ENCODE measurements at places on chromosomes 2 and 18. TPM values are rescaled to one million over a fixed set of nuclear protein-coding genes. Genes with fewer than 3 reads are reported as not detected.

GRCh38 chr2:139438478-139438877, 658.3 kb upstream of the NXPH2 start:
- no peaks in the 10 kb centered on the region for H3K36me3 ChIP-seq
- DNase-seq, result no peak
- no peaks in the 10 kb centered on the region for H3K27me3 ChIP-seq
- no peaks in the 10 kb centered on the region for H3K4me1 ChIP-seq
- no peak overlapping the region for H3K27ac ChIP-seq

DNA sequence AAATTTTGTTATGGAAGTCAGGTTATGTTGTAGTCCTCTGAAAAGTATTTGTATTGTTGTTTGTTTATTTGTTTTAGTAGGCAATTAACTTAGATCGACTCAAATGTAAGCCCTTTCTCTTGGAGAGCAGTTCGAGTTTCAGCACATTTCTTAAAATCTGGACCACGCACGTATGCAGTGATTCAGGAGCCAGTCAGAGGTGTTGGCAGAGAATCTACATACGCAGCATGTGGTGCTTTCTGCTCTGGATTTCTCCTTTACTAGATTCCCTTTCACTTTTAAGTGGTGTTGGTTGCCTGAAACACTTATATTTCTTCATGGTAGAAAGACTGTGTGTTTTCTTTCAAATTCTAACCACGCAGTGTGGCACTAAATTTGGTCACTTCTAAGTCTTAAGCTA, 773.9 kb upstream of the LRATD1 start:
- H3K4me1 ChIP-seq, result no peaks in the 10 kb centered on the region
- H3K27me3 ChIP-seq, result no peaks in the 10 kb centered on the region
- H3K36me3 ChIP-seq, result no peaks in the 10 kb centered on the region
- H3K4me3 ChIP-seq, result no peak overlapping the region

DNA sequence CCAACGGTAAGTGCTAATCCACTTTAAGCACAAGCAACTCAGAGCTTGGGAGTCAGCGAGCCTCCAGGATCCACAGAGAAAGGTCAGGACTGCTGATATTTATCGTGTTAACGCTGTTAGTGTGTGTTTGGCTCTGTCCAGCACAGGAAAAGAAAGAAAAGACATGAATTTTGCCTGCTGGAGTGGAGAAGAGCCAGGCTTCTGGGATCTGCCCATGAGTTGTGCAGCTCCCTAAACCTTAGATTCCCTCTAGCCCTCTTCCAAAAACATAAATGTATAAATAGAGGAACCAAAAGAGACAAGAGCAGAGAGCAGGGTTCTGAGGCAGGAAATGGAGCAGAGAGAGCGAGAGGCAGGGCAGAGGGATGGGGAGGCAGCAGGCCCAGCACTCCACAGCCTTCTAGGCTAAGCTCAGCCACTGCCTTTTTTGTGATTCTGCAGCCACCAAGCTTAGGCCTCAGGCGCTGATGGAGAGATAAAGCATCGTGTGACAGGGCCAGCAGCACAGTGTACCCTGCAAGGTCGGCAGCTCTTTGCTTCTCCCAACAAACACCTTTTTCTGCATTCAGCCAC, 14.5 kb upstream of the MAT2A start:
- DNase-seq, result no peak
- no peaks in the 10 kb centered on the region for H3K27me3 ChIP-seq
- peaks cover 26% of the 10 kb centered on the region for H3K4me1 ChIP-seq
- peak overlapping the region; percentile 81 for H3K27ac ChIP-seq
- no peak overlapping the region for H3K4me3 ChIP-seq

- peaks cover 10% of the 10 kb centered on the region for H3K4me1 ChIP-seq
- H3K36me3 ChIP-seq, result no peaks in the 10 kb centered on the region
- H3K4me3 ChIP-seq, result no peak overlapping the region
- H3K27me3 ChIP-seq, result no peaks in the 10 kb centered on the region
- no peak for DNase-seq
Measured at GRCh38 chr2:102880731-102881130, 118.9 kb downstream of the TMEM182 start.

DNA sequence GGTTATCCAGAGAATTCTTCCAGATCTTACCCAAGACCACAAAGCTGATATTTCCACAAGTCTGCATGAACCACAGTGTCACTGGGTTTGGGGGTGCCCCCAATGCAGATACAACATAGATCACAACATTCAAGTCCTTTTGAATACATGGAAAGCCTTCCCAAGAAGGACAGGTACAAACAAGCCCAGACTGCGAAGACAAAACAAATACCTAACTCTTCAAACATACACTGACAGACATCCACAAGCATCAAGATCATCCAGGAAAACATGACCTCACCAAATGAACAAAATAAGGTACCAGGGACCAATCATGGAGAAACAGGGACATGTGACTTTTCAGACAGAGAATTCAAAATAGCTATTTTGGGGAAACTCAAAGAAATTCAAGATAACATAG, 93.1 kb downstream of the MDH1 start:
- no peak overlapping the region for H3K4me3 ChIP-seq
- no peaks in the 10 kb centered on the region for H3K27me3 ChIP-seq
- H3K4me1 ChIP-seq, result peaks cover 13% of the 10 kb centered on the region
- no peaks in the 10 kb centered on the region for H3K36me3 ChIP-seq

DNA sequence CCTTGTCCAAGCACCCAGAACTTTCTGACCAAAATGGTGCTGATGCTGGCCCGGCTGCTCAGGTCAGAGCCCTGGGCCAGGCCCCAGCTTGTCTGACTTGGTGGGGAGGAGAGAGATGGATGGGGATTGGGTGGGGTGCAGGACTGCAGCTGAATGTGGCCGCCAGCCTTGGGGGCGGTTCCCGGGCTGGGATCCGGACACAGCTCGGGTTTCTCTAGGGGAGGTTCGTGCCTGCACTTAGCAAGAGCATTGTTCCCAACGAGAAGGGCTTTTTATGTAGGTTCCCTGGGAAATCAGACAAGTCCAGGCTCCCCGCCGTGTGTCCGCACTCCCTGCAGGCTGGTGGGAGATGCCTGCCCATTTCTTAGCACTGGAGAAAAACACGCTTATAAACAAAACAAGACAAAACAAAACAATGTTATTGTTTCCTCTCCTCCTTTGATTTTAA, 50.5 kb upstream of the HS6ST1 start:
- no peak overlapping the region for H3K27ac ChIP-seq
- DNase-seq, result no peak
- no peaks in the 10 kb centered on the region for H3K36me3 ChIP-seq
- no peak overlapping the region for H3K4me3 ChIP-seq
- no peaks in the 10 kb centered on the region for H3K4me1 ChIP-seq

- H3K4me1 ChIP-seq, result peaks cover 53% of the 10 kb centered on the region
- peak overlapping the region; percentile 95 for H3K27ac ChIP-seq
- H3K27me3 ChIP-seq, result no peaks in the 10 kb centered on the region
- peak; percentile 81 for DNase-seq
Measured at GRCh38 chr2:241272303-241273209, 42.9 kb downstream of the HDLBP start.

GRCh38 chr18:10681581-10682367, 155.9 kb downstream of the NAPG start:
- peaks cover 10% of the 10 kb centered on the region for H3K27me3 ChIP-seq
- no peaks in the 10 kb centered on the region for H3K4me1 ChIP-seq
- no peak overlapping the region for H3K4me3 ChIP-seq
- no peak for DNase-seq
- no peak overlapping the region for H3K27ac ChIP-seq
- no peaks in the 10 kb centered on the region for H3K36me3 ChIP-seq

- no peaks in the 10 kb centered on the region for H3K36me3 ChIP-seq
- no peak overlapping the region for H3K27ac ChIP-seq
- H3K27me3 ChIP-seq, result peaks cover 46% of the 10 kb centered on the region
- no peak overlapping the region for H3K4me3 ChIP-seq
Measured at GRCh38 chr2:2646433-2647051, 315.5 kb upstream of the MYT1L start.

- H3K36me3 ChIP-seq, result no peaks in the 10 kb centered on the region
- H3K4me1 ChIP-seq, result no peaks in the 10 kb centered on the region
- H3K27me3 ChIP-seq, result peaks cover 24% of the 10 kb centered on the region
- H3K27ac ChIP-seq, result no peak overlapping the region
- no peak overlapping the region for H3K4me3 ChIP-seq
Measured at GRCh38 chr2:239717319-239717675, 307.8 kb downstream of the NDUFA10 start.

GRCh38 chr2:120772261-120772660, 36.6 kb downstream of the GLI2 start:
- no peak overlapping the region for H3K27ac ChIP-seq
- no peak overlapping the region for H3K4me3 ChIP-seq
- peaks cover 21% of the 10 kb centered on the region for H3K27me3 ChIP-seq

DNA sequence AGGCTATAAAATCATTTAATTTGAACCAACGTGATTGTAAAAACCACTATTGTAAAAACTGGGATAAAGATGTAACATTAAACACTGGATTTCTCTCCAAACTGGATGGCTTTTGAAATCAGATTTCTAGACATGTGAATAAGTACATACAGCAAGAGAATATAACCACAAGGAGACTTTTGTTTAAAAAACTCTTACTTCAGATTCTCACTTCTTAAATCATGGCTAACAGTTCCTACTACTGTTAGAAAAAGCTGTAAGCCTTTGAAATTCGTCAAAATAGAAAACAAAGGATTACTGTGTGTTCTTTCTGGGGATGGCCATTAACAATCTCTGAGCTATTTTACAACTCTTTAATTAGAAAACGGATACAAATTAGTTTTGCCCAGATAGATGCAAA, 39.4 kb upstream of the SH3BP4 start:
- peaks cover 4% of the 10 kb centered on the region for H3K27me3 ChIP-seq
- no peak overlapping the region for H3K4me3 ChIP-seq
- H3K27ac ChIP-seq, result no peak overlapping the region

- no peak for DNase-seq
- no peak overlapping the region for H3K4me3 ChIP-seq
- no peak overlapping the region for H3K27ac ChIP-seq
- no peaks in the 10 kb centered on the region for H3K27me3 ChIP-seq
- no peaks in the 10 kb centered on the region for H3K36me3 ChIP-seq
Measured at GRCh38 chr18:4631239-4631638, 176.1 kb upstream of the DLGAP1 start.

DNA sequence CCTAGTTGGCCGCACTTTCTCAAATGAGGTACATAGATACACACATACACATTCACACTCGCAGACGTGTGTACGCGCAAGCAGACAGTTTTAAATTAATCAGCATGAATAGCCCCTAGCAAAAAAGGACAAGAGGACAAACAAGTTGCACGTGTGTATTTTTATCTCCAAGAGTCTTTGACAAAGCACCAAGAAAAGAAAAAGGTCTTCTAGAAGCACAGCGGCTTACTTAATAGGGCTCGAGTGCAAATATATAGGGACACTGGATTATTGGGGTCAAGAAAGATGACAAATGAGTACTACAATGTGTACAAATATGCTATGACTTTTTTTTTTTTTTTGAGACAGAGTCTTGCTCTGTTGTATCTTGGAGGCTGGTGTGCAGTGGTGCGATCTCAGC, 1.7 kb upstream of the BCL2 start:
- peak overlapping the region; percentile 73 for H3K4me3 ChIP-seq
- H3K4me1 ChIP-seq, result peaks cover 51% of the 10 kb centered on the region
- no peaks in the 10 kb centered on the region for H3K27me3 ChIP-seq
- DNase-seq, result no peak
- no peaks in the 10 kb centered on the region for H3K36me3 ChIP-seq

- H3K4me3 ChIP-seq, result peak overlapping the region; percentile 62
- H3K36me3 ChIP-seq, result peaks cover 7% of the 10 kb centered on the region
- H3K4me1 ChIP-seq, result peaks cover 36% of the 10 kb centered on the region
Measured at GRCh38 chr18:79507546-79508480, 112.1 kb downstream of the NFATC1 start.

GRCh38 chr2:110725859-110726258, 6.5 kb upstream of the ACOXL start:
- H3K4me1 ChIP-seq, result peaks cover under 1% of the 10 kb centered on the region
- H3K36me3 ChIP-seq, result no peaks in the 10 kb centered on the region
- no peak overlapping the region for H3K27ac ChIP-seq
- H3K4me3 ChIP-seq, result no peak overlapping the region
- peaks cover 9% of the 10 kb centered on the region for H3K27me3 ChIP-seq

DNA sequence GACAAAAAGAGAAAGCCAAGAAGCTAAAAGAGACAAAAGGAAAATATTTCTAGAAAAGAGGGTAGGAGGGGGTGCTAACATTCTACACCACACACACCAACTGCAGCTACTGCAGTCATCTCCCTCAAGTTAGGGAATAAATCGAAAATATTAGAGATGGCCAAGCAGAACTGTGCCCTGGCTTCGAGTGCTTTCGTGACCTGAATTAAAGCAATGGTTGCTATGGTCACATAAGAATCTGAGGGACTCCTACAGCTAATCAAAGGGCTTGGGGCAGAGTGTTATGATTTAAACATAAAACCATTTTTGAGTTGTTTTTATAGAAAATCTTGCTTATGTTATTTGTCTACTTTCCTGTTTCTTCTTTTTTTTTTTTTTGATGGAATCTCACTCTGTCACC, 159.6 kb upstream of the HNRNPA3 start:
- no peak for DNase-seq
- H3K4me1 ChIP-seq, result no peaks in the 10 kb centered on the region
- no peak overlapping the region for H3K27ac ChIP-seq
- peaks cover 6% of the 10 kb centered on the region for H3K27me3 ChIP-seq
- no peak overlapping the region for H3K4me3 ChIP-seq

DNA sequence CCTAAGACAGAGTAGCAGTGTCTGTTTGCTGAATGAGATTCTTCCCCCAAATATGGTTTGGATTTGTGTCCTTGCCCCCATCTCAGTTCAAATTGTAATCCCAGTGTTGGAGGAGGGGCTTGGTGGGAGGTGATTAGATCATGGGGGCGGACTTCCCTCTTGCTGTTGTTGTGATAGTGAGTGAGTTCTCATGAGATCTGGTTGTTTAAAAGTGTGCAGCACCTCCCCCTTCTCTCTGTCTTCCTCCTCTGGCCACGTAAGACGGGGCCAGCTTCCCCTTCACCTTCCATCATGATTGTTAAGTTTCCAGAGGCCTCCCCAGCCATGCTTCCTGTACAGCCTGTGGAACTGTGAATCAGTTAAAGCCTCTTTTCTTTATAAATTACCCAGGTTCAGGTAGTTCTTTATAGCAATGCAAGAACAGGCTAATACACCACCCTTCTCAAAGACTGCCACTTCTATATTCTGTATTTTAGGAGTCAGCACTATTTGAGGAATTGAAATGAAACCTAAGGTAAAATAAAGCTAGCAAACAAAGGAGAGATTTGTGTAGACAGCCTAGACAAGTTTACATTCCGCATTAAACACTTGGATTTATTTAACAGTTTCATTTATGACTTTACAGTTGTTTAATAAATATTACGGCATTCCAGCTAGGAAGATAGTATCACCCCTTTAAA, 21.6 kb downstream of the FBXO36 start:
- H3K4me3 ChIP-seq, result no peak overlapping the region
- H3K27ac ChIP-seq, result no peak overlapping the region
- H3K27me3 ChIP-seq, result no peaks in the 10 kb centered on the region
- DNase-seq, result no peak
- H3K4me1 ChIP-seq, result no peaks in the 10 kb centered on the region
- no peaks in the 10 kb centered on the region for H3K36me3 ChIP-seq

- no peaks in the 10 kb centered on the region for H3K27me3 ChIP-seq
- peaks cover 23% of the 10 kb centered on the region for H3K4me1 ChIP-seq
- no peak overlapping the region for H3K27ac ChIP-seq
- no peak overlapping the region for H3K4me3 ChIP-seq
- H3K36me3 ChIP-seq, result no peaks in the 10 kb centered on the region
- no peak for DNase-seq
Measured at GRCh38 chr2:42979416-42979869, 187.1 kb upstream of the HAAO start.

Gene TCF4
- 58.9 TPM for total RNA-seq

Gene PLEK
- total RNA-seq, result 4.8 TPM

Gene MYCN
- total RNA-seq, result 0.38 TPM

Gene EPG5
- total RNA-seq, result 18.2 TPM

Gene DHRS9
- total RNA-seq, result 7.3 TPM

Gene C2orf78
- total RNA-seq, result not detected

Gene ERMN
- not detected for total RNA-seq

Gene ILKAP
- total RNA-seq, result 26.5 TPM

Gene ECEL1
- total RNA-seq, result not detected

Measured in left ventricle myocardium inferior (tissue), 1 donor.